WERI-Rb-1 (cell line): ENCODE measurements at places on chromosomes 16 and 17.

DNA sequence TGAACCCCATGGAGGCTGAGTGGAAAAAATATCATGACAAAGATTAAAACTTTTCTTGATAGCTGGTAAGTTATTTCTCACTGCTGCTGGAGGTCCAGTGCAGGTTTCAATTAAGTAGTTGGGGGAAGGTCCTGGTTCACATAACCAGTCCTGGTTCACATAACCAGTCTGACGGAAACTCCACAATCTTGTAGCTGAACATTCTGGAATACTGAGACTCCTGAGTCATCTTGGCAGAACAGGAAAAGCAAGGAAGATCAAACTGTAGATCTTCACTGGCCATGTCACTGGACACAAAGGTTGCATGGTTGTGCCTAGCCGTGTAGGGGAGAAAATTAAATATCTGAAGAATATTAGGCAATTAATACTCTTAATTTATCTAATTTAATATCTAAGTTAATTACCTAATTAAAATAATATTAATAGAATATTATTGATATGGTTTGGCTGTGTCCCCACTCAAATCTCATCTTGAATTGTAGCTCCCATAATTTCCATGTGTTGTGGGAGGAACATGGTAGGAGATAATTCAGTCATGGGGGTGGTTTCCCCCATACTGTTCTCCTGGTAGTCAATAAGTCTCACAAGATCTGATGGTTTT lies 48.6 kb upstream of the CNTNAP4 start:
- no peak for DNase-seq

DNA sequence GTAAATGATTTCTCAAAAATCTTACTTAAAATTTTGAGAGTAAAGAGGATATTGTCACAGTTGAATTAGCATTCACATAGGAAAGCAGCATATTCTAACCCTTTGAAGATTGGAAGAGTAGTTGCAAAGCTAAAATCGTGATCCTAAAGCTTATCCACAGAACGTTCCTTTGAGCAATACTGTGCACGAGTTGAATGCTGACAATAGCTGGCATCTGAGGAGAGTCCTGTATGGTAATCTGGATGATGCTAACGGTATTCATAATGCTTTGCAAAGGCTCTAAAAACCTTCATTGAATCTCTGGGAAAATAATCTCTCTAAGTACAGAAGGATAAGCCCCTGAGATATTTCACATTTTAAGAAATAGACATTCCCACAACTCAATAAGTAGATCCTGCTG lies 354.6 kb downstream of the CDH8 start:
- DNase-seq: no peak

DNA sequence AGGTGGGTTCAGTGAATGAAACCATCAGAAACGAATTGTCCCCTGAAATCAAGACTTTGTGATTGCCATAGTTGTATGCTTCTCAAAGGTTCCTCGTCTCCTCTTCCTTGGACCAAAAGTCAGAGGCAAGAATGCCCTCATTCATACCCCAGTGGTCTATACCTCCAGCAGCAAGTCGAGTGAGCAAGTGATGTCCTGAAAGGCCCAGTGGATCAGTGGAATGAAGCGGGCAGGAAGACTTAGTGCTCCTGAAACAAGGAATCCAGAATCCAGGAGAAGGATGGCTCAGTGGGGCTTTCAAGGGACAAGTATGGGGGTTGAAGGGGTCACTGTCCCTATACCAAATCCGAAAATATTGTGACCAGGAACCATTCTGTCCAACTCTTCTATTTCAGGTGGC lies 5.3 kb upstream of the ERBB2 start:
- DNase-seq: no peak

GRCh38 chr16:16019488-16019887 lies 70.1 kb downstream of the ABCC1 start:
- DNase-seq: no peak
